ENCODE measurements at places on chromosomes 13 and 19. TPM values are rescaled to one million over a fixed set of nuclear protein-coding genes. Genes with fewer than 3 reads are reported as not detected.

DNA sequence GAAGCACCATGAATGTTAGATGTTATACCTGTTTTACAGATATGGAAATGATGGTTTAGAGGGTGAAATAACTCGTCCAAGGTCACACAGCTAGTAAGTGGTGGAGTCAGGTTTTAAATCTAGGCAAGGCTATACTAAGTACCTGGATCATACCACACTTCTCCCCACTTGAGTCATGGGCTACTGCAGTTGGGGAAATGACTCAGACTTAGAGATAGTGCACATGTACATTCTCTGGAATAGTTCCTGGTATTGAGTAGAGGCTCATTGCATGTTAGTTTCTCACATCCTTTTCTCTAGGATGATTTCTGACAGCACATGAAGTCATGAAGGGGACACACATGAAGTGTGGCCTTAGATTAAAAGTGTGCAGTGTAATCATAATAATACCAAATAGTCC, 76.2 kb upstream of the TNFSF11 start:
- H3K4me3 ChIP-seq: no peak overlapping the region
- no peaks in the 10 kb centered on the region for H3K27me3 ChIP-seq
- H3K27ac ChIP-seq: no peak overlapping the region
- H3K4me1 ChIP-seq: no peaks in the 10 kb centered on the region
- H3K36me3 ChIP-seq: no peaks in the 10 kb centered on the region

DNA sequence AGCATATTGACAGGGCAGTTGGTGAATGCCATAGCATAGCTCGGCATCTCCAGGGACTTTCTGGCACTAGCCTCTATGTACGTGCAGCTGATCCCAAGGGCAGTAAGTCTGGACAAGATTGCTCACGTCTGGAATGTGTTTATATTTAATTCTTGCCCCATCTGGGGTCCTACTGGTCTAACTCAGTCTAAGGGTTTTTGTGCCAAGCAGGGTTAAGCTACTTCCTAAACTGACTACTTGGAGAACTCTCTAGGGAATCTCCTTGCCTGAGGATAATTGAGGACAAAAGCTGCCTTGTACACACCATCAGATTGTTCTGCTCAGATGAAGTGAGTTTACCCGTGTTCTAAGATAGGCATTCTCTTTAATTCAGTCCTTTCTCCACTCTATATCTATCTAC, 358.1 kb downstream of the MYO16 start:
- no peak for DNase-seq
- no peak overlapping the region for H3K4me3 ChIP-seq
- H3K36me3 ChIP-seq: no peaks in the 10 kb centered on the region
- no peaks in the 10 kb centered on the region for H3K4me1 ChIP-seq

DNA sequence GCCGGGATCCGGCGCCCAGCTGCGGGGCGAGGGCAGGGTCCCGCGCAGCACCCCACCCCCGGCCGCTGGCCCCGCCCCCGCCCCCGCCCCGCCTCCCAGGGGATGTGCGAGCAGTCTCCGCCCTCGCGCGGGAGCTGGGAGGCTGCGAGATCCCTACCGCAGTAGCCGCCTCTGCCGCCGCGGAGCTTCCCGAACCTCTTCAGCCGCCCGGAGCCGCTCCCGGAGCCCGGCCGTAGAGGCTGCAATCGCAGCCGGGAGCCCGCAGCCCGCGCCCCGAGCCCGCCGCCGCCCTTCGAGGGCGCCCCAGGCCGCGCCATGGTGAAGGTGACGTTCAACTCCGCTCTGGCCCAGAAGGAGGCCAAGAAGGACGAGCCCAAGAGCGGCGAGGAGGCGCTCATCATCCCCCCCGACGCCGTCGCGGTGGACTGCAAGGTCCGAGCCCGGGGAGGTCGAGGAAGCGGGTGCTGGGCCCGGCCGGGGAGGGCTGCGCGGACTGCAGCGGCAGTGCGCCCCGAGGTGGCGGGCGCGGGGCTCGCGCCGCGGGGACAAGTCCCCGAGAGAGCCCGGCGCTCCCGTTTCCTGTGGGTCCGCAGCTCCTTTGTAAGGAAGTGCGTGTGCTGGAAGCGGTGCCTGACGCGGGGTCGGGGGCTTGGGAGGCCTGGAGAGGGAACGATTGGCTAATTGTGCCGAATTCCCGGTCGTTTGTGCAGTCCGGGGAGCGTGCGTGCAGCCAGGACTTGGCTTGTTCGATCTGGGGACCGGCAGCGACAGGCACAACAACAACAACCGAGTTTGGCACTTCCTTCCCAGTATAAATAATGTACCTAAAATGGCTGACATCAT, at the start of gene ITM2B:
ITM2B (plus strand) TSS at position 161 of the 843 bp plus-strand sequence; CDS start at position 316, 155 bp downstream.
- H3K4me3 ChIP-seq: peak within 1 kb of the TSS; percentile 97
- no peaks in the 10 kb centered on the region for H3K36me3 ChIP-seq
- H3K27ac ChIP-seq: peak within 1 kb of the TSS; percentile 99
- H3K27me3 ChIP-seq: no peaks in the 10 kb centered on the region

DNA sequence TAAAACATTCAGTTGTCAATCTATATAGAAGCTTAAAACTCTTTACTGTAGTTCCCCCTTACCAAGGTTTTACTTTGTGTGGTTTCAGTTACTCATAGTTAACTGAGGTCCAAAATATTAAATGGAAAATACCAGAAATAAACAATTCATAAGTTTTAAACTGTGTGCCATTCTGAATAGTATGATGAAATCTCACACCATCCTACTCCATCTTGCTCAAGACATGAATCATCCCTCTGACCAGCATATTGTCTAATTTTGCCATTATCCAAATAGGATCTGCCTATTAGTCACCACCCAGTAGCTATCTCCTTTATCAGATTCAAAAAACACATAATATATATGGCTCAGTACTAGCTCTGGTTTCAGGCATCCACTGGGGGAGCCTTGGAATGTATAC, 22.4 kb downstream of the ZNF571 start:
- no peak overlapping the region for H3K27ac ChIP-seq
- no peaks in the 10 kb centered on the region for H3K27me3 ChIP-seq
- peaks cover 13% of the 10 kb centered on the region for H3K36me3 ChIP-seq
- no peak overlapping the region for H3K4me3 ChIP-seq
- DNase-seq: no peak

GRCh38 chr13:113655346-113656002, 2.5 kb downstream of the ATP4B start:
- H3K27ac ChIP-seq: no peak overlapping the region
- H3K36me3 ChIP-seq: no peaks in the 10 kb centered on the region
- DNase-seq: peak; percentile 28

GRCh38 chr13:112095354-112095753, 28.4 kb downstream of the SOX1 start:
- H3K27ac ChIP-seq: no peak overlapping the region
- H3K4me1 ChIP-seq: no peaks in the 10 kb centered on the region
- no peak for DNase-seq
- H3K36me3 ChIP-seq: no peaks in the 10 kb centered on the region
- H3K27me3 ChIP-seq: peaks cover 27% of the 10 kb centered on the region
- no peak overlapping the region for H3K4me3 ChIP-seq

- H3K36me3 ChIP-seq: peaks cover 8% of the 10 kb centered on the region
- peak overlapping the region; percentile 87 for H3K4me3 ChIP-seq
- H3K4me1 ChIP-seq: peaks cover 70% of the 10 kb centered on the region
- no peaks in the 10 kb centered on the region for H3K27me3 ChIP-seq
- no peak for DNase-seq
Observed at GRCh38 chr19:1272423-1273262, 2.7 kb upstream of the FAM174C start.

DNA sequence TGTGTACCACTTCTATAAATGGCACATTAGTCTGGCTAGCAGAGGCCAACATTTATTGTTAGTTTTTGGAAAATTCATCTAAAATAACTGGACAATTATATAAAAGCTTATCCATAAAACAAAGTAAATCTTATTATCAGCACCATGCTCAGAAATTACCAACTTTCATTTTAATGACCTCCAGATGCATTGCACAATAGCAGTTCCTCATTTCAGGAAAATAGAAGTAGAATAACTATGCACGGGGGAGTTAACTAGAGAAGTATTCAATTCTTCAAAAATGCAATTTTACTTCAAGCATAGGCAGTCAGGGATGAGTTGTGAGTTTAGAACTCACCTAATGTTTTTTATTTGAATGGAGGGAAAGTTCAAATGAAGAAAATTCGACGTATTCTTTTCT, 1023.5 kb downstream of the PCDH17 start:
- no peaks in the 10 kb centered on the region for H3K27me3 ChIP-seq
- H3K4me1 ChIP-seq: no peaks in the 10 kb centered on the region
- no peak overlapping the region for H3K4me3 ChIP-seq
- H3K27ac ChIP-seq: no peak overlapping the region

The PTGER1 gene
- total RNA-seq: not detected

The CASP14 gene
- total RNA-seq: not detected

The SSC5D gene
- 1.6 TPM for total RNA-seq

The MBD3L3 gene
- total RNA-seq: not detected

The TGFBR3L gene
- 13.0 TPM for total RNA-seq

The OSCAR gene
- total RNA-seq: 0.99 TPM

The ZNF578 gene
- total RNA-seq: 0.71 TPM

All from psoas muscle (tissue), 8 donors.